ENCODE measurements at places on chromosomes 11 and 22.
A peak's percentile ranks its signal among the peaks of the same experiment; 100 is the strongest.

- DNase-seq: no peak
Observed at GRCh38 chr11:33898957-33899356, 7.1 kb upstream of the LMO2 start.

GRCh38 chr11:119890466-119890865 lies 161.5 kb upstream of the NECTIN1 start:
- no peak for DNase-seq

DNA sequence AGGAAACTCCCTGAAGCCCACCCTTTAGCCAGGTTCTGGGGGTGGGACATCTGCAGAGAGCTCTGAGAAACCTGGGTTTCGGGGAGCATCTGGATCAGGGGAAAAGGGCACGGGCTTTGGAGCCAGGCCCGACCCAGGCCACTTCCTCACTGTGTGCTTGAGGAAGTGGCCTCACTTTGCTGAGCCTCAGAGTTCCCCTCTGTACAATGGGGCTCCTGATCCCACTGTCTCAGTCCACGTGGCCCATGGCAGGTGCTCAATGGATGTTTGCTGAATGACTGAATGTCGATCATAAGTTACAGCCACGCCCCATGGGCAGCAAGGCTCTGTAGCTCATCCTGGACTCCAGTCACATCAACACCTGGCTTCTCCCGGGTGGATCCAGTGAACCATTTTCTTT lies 1.3 kb downstream of the CRYBB3 start:
- DNase-seq: no peak

GRCh38 chr22:20237480-20238440 lies 30.4 kb downstream of the RTN4R start:
- peak; percentile 23 for DNase-seq

- DNase-seq: no peak
Observed at GRCh38 chr11:27076121-27076589, 35.5 kb downstream of the BBOX1 start.

DNA sequence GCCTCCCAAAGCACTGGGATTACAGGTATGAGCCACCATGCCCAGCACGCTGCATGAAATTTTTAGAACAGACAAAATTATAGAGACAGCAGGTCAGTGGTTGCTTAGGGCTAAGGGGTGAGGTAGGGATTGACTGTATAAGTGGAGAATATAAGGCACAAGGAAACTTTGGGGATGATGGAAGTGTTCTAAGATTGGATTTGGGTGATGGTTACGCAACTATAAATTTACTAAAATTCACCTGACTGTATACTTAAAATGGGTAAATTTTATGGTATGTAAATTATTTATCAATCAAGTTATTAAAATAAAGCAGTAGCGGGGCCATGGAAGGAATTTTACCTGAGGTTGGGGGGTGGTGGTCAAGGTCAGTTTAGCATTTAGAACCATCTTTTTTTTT lies 16.4 kb upstream of the POLD3 start:
- no peak for DNase-seq

DNA sequence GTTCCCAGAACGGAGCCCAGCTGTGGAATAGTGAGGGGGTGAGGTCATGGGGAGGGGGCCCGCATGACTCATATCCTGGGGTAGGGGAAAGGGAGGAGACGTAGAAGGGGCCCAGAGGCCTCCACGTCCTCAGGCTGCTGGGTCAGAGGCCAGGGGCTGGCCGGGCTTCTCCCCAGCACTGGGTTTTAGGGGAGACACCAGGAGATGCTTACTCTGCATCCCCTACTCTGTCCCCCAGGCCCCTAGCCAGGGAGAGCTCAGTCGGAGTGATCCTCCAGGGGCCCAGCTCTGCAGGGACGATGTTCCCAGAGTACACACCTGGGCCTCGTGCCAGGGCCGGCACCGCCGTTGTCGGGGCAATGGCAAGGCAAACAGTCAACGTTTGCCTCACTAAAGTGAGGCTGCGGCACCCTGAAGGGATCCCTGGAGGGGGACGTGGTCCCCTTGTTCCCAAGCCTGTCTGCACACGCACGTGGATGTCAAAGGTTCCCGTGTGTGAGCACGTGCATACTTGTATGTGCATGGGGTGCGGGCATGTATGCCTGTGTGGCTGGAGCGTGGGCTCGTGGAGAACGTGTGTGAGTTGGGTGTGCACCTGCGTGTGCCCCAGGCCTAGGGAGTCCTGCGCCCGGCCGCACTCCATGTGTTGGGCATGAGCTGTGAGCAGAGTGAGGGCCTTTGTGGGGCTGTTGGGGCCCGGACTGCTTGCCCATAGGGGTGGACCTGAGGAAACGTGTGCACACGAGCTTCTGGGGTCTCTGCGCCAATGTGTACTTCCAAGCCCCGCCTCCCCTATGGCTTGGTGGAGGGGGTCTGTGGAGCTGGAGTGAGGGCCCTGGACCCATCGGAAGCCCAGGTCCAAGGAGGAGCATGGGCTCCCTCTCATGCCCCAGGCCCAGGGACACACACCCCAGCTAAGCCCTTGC lies 14.2 kb downstream of the PRR33 start:
- no peak for DNase-seq

- no peak for DNase-seq
Observed at GRCh38 chr11:17186932-17187692, 20.7 kb downstream of the PIK3C2A start.

Data from effector CD4-positive, alpha-beta T cell (primary cell).